ENCODE measurements at places on chromosomes 1 and 21.

GRCh38 chr1:172717722-172718465 is 59.0 kb downstream of the FASLG start:
- H3K4me1 ChIP-seq, result peaks cover 11% of the 10 kb centered on the region
- DNase-seq, result no peak
- no peak overlapping the region for H3K27ac ChIP-seq

DNA sequence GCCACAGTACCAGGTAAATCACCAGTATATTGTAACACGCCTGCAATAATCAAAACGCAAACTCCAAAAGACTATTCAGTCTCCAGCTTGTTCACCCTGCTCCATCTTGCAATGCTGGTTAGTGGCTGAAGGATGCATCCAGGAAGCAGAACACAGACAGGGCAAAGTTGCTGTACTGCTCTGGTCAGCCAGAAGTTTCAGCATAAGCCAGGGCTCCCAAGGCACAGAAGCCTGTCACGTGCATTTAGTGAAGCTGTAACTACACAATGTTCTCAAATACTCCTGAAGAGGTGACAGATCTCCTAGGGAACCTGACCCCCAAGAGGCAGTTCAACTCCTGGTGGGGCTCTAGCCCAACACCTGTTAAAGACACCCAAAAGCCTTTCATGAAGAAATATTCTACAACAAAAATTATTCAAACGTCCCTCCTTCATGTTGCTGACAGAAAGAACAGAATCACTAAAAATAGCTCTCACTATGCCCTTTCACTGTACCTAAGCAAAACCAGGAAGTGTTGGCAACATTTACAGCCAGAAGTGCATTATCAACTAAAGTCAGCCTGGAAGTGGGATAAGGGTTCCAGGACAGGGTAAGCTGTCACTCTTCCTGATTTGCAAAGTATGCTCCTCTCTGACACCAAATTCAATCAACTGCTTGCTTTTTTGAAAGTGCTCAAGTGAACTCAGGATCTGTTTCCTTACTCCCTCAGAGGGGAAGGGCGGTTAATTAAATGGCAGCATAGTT is 52.1 kb downstream of the SLC35D1 start:
- no peaks in the 10 kb centered on the region for H3K27me3 ChIP-seq
- no peaks in the 10 kb centered on the region for H3K4me1 ChIP-seq
- H3K4me3 ChIP-seq, result no peak overlapping the region
- no peak for DNase-seq

- no peak overlapping the region for H3K27ac ChIP-seq
- H3K4me3 ChIP-seq, result no peak overlapping the region
- DNase-seq, result no peak
- peaks cover 16% of the 10 kb centered on the region for H3K4me1 ChIP-seq
- no peaks in the 10 kb centered on the region for H3K36me3 ChIP-seq
- no peaks in the 10 kb centered on the region for H3K27me3 ChIP-seq
Observed at GRCh38 chr1:116476321-116476720, 94.5 kb downstream of the CD58 start.

DNA sequence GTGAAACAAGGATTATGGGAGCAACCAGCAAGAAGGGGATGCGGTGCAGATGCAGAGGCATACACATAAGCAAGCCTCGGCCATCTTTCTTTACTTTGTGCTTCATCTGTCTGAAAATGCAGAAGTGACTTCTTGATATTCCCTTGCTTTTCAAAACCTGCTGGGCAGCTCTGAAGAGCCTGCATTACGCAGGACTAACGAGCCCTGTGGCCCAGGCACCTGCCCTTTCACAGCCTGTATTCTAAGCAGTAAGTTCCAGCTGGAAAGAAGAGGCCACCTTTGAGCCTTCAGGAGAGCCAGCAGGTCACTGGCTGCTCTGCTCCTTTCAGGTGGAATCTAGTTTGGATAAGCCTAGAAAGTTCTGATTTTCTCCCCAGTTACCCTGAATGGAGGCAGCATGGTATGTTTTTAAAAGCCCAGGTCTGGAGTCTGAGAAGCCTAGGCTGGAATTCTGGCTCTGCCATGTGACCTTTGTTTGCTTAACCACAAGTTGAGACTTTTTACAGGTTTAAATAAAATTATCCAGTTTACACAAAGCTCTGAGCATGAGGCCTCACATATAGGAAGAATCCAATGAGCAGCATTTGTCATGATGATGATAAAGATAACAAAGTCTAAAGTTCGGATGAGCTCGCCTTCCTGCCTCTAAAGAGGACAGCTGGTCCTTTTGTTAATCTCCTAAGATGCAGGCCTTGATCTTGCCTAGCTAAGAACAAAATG is 122.9 kb downstream of the UBR4 start:
- no peak for DNase-seq
- no peaks in the 10 kb centered on the region for H3K4me1 ChIP-seq
- H3K36me3 ChIP-seq, result peaks cover 67% of the 10 kb centered on the region
- no peak overlapping the region for H3K27ac ChIP-seq
- H3K4me3 ChIP-seq, result no peak overlapping the region
- H3K27me3 ChIP-seq, result no peaks in the 10 kb centered on the region

DNA sequence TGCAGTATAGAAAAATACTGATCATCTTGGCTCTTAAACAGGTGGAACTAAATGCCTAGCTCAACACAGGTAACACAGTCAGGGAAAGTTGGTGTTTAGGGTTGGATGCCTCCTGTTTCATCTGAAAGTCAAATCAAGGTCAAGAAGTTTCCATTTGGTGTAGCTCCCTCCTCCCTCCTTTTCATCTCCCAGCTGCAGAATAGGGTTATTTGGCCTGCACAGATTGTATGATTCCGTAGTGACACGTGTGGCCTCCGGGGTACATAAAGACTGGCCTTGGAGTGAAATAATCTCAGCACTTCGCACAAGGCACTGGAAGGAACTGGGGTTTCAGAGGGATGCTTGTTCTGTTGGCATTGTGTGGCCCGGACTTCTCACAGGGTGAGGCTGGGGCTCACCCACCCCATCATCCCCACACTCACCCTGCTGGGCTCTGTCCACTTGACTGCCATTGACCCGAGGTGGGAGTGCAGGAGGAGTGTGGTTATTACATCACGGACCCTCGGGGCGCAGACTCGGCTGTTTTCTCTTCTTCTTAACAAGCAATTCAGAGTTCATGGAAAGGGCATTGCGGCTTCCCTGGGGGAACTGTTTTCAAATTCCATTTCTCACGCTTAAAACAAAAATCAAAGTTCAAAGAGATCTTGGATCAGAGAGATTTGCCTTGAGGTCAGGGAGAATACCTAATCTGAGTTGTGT is 18.4 kb downstream of the IGSF5 start:
- H3K4me3 ChIP-seq, result no peak overlapping the region
- DNase-seq, result no peak
- H3K27me3 ChIP-seq, result no peaks in the 10 kb centered on the region
